ENCODE measurements at places on chromosomes 3 and 15. TPM values are rescaled to one million over a fixed set of nuclear protein-coding genes. Genes with fewer than 3 reads are reported as not detected.

The NKIRAS1 gene
- 14.9 TPM for total RNA-seq

The CSPG5 gene
- total RNA-seq, result 0.26 TPM

The CFAP92 gene
- total RNA-seq, result not detected

The NR1I2 gene
- total RNA-seq, result 0.20 TPM

The MESP1 gene
- 0.26 TPM for total RNA-seq

The ARL14 gene
- total RNA-seq, result not detected

The LRRK1 gene
- 16.6 TPM for total RNA-seq

The CHRM5 gene
- not detected for total RNA-seq

The SPTSSB gene
- total RNA-seq, result 0.20 TPM

The PROS1 gene
- total RNA-seq, result 72.8 TPM

The LRRC34 gene
- total RNA-seq, result 1.8 TPM
